ENCODE measurements at places on chromosomes 5 and 9.
A peak's percentile ranks its signal among the peaks of the same experiment; 100 is the strongest.

DNA sequence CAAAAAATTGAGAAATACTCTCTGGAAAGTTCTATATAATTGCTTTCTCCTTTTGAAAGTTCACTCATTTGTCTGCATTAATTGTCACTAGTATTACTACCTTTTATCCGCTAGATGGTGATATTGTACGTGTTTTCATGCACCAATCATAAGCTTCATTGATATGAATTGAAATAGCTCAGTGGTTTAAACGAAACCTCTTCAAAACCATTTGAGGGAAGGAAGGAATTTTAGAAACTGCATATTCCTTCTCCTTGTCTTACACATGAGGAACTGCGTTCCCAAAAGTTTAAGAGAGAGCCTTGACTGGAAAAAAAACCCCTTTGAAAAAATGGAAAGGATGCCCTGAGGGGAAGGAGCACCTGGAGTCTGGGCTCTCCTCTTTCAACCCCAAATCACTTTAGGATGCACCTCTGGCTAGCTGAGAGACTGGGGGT lies 98.6 kb downstream of the YTHDC2 start:
- DNase-seq = peak; percentile 53

DNA sequence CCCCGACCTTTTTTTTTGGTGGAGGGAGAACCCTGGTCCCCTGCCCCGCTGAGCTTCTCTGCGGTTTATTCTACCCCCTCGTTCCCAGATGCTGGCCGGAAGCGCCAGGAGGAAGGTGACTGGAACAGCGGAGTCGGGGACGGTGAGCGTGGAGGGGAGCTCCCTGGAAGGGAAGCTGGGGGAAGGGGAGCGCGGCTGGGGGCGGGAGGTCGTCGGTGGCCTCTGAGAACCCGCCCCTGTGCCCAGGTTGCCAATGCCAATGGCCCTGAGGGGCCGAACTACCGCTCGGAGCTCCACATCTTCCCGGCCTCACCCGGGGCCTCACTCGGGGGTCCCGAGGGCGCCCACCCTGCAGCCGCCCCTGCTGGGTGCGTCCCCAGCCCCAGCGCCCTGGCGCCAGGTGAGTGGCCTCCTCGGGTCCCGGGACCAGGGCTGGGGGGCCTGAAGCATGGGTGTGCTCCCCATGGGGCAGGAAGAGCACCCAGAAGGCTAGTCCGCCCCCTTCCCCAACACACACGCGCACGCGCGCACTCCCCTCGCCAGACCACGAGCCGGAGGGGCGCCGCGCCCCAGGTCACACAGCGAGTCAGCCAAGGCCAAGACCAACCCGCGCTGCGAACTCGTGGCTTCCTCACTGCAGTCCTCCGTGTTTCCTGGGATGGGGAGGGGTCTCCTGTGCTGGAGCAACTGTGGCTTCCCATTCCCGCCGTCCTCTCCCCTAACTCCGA lies 10.6 kb downstream of the MYOZ3 start:
- peak; percentile 13 for DNase-seq

DNA sequence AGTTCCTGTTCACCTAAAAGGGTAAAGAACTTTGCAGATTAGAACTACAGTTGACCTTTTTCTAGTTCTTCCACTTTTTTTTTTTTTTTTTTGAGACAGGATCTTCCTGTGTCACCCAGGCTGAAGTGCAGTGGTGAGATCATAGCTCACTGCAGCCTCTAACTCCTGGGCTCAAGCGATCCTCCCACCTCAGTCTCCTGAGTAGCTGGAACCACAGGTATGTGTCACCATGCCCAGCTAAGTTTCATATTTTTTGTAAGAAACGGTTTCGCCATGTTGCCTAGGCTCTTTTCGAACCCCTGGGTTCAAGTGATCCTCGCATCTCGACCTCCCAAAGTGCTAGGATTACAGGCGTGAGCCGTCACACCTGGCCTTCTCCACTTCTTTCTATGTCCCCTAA lies 39.7 kb upstream of the TNFAIP8 start:
- no peak for DNase-seq

- DNase-seq = no peak
Observed at GRCh38 chr9:73151653-73152542, at the start of gene ANXA1. Gene ANXA1 (plus strand): TSS chr9:73151865. CDS start chr9:73158536, 6,671 bp downstream.

DNA sequence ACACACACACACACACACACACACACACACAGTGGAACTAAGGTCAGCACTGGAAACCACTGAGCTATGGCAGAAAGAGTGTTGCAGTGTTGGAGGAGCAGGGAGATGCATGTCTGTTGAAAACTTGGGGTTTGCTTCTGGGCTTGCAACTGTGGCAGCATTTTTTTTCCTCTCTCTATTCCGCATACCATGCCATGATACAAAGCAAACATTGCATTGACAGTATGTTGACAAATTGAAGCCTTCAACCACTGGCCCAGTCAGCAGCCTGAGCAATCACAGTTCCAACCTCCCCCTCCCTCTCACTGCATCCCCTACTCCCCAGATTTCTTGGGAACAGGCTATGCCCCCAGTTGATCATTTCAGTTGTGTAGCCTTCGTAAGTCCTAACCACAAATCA lies 478.1 kb upstream of the WWC1 start:
- no peak for DNase-seq

Measured in stimulated activated naive CD4-positive, alpha-beta T cell (primary cell).